ENCODE measurements at places on chromosomes 12 and 14.

GRCh38 chr12:90909069-90909770, 45.8 kb downstream of the CCER1 start:
- no peak for DNase-seq

GRCh38 chr12:129034558-129035289, 181.4 kb downstream of the GLT1D1 start:
- DNase-seq: no peak

DNA sequence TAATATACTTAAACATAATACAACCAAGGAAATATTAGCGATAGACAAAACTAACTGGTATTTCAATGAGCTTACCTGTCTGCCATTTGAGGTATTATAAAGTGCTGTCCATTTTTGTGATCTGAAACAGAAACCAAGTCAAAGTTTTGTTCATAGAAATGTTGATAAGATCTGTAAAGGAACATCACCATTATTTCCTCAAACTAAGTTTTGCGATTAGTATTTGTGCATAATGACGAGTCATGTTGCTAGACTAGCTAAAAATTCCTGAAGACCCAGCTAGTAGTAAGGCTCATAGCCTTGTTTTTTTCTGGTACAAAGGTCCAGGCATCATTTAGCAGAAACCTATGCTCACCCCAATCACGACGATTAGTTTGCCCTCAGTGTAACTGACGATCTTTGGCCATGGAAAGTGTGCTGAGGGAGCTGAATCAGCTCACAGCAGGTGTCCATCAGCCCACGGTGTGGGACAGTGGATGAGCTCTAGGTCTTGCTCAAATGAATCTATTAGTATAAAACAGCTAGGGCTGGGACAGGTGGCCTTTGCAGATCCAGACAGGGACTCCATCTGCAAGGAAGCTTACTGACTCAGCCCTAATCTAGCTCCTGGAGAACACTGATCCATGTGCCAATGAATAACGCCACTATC, 28.7 kb downstream of the GIT2 start:
- no peak for DNase-seq

DNA sequence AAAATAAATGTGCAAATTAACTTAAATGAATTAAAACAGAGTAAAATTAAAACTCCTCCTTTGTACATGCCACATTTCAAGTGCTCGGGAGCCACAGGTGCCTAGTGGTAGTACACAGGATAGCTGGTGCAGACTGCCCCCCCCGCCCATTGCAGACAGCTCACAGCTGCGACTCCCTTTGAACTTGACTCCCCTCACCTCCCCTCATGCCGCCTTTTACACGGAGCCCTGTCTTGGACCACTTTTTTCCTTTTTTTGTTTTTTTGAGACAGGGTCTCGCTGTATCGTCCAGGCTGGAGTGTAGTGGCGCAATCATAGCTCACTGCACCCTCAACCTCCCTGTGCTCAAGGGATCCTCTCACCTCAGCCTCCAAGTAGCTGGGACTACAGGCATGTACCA, 11.5 kb downstream of the SETD1B start:
- DNase-seq: no peak

Data from activated T-helper 1 cell treated with Interleukin-2 at 50 U/mL for 16 hours (primary cell).